Cardiac fibroblast (primary cell): ENCODE measurements at places on chromosomes 7 and 10.

- no peak for DNase-seq
Measured at GRCh38 chr7:13466874-13467547, 522.5 kb downstream of the ETV1 start.

DNA sequence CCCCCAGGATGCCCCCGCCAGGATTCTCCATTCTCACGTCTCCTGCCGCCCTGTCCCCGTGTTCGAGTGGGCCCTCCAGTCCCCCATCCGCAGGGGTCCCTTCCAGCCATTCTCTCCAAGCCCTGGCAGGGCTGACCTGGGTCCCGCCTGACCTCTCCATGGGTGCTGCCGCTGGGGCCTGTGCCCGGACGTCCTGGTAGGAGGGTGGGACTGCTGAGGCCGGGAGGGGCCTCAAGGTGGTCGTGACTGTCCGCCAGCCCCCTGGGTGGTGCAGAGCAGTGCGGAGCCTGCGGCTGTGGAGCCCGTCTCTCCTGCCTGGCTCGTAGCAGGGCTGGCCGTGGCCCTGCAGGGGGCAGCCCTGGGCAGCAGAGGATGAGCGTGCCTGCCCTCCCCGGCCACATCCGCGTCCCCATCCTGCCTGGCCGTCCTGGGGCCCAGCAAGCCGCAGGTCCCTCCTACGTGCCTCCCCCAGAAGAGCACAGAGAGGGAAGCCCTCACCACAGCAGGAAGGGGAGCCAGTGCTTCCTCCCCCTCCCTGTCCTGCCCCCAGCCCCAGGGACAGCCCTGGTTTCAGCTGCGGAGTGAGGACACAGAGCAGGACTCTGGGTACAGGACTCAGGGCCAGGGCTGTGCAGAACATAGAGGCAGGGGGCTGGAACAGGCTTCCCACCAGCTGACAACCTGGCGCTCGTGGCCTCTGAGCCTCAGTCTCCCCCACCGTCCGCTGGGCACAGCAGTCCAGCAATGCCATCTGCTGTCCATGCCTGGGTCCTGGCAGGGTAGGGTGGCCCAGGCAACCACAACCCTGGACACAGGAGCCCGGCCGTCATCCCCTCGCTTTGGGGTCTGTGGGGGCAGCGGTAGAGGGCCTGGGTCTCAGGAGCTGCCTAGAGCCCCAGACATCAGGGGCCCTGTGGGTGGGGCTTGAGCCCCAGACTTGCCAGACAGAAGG, 1.5 kb upstream of the GRIFIN start:
- DNase-seq: peak; percentile 64

DNA sequence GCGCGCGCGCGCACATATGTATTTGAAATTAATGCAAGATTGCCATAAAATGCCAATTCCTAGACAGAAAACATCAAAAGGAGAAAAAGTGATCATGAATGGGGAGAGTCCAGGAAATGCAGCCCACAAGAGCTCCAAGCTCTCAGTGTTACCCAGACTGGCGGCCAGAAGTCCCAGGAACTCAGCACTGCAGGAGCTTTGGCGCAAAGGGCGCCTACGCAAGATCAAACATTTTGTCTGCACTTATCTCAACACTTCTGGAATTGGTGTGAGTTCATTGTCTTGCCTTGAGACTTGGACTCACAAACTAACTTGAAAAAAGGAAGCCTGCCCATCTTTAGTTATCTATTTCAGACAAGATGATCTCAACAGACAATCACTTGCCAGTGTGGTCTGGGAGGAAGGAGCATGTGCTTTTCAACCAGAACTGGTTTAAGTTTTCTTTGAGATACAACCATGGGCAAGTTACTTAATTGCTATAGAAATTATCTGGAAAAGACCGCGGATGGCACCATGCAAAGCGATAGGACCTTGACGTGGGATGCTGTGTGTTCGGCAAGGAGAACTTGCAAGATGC, 77.2 kb downstream of the KIAA1549 start:
- DNase-seq: no peak

DNA sequence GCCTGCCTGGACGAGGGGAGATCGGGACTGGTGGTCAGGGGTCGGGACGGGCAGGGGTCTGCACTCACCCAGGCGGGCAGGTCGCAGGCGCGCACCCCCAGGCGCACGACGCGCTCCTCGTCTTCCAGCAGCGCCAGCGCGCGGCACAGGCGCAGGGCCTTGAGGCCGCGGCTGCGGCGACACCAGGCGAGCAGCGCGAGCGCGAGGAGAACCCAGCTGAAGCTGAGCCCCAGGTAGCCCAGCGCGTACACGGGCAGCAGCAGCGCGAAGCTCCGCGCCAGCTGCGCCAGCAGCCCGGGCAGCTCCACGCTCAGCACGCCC, 328 bp downstream of the ESYT2 start:
- peak; percentile 81 for DNase-seq

- DNase-seq: no peak
Measured at GRCh38 chr7:26782501-26782900, 81.9 kb downstream of the SKAP2 start.

GRCh38 chr10:58157076-58157766, 110.5 kb downstream of the IPMK start:
- peak; percentile 100 for DNase-seq

- DNase-seq: no peak
Measured at GRCh38 chr7:100127866-100128636, 1.3 kb downstream of the MBLAC1 start.

DNA sequence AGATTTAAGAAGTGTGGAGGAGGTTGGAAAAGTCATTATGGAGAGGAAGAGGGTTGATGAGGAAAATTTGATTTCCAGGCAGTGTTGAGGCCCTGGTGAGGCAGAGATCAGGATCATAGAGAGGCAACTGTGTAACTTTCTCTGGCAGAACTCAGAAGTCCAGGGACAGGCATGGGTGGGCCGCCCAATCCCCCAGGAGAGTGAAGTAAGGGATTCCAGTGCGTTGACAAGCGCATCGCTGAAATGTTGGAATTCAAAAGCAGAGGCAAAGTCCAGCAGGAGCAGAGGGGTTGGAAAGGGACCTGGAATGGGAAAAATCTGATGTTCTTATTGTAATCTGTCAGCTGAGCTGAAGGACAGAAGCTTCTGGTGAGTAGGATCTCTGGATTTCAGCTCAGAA, 207.3 kb downstream of the FAM107B start:
- DNase-seq: no peak

DNA sequence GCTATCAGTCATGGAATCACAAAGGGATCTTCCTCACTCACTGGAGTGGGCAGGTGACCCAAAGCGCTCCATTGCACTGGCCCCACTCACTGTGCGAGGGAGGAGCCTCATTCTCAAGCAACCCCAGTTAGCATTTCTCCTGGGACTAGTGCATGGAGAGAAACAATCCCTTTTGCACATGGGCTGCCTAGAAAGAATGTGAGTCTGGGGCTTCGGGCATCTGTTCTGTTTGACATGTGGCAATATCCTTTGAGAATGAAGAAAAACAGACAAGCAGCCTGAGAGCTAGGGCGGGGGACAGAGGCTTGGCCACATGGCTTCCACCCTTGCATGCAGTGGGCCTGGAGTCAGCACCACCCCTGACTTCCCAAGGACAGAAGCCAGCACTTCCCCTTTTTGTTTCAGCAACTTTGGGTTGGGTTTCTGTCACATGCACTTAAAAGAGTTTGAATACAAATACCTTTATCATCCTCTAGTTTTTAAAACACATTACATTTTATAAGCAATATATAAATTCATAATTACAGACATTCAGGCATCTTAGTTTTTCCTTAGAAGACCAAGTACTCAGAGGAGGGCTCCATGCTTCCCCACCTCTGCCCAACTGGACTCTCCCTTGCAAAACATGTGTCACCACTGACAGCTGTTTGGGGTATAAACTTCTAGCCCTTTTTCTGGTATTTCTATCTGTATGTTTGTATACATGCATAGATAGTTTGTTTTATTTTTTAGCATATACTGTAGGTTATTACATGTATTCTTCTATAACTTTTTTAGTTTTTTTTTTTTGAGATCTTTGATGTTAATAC, 73.8 kb downstream of the RBM20 start:
- no peak for DNase-seq

GRCh38 chr7:47573758-47574481, 8.0 kb downstream of the TNS3 start:
- DNase-seq: peak; percentile 73

DNA sequence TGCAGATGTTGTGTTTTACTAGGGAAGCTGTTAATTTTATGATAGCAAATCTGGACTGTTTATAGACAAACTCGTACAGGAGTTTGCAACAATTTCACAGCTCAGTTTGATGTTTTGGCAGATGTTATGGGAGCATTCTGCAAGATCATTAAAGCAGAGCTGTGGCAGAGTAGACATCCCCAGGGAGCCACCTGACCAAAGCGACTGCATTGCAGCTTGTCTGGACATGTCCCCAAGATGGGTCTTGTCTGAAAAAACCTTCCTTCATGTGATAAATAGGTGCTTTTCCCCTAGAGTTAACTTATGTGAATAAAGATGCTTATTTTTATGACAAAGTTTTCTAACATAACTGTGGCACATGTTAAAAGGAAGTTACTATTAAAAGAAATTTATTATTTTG, 91.2 kb upstream of the GPR141 start:
- no peak for DNase-seq

- DNase-seq: no peak
Measured at GRCh38 chr10:71756311-71757191, 16.8 kb downstream of the VSIR start.

GRCh38 chr7:12031638-12032037, 179.5 kb upstream of the TMEM106B start:
- peak; percentile 63 for DNase-seq

- peak; percentile 15 for DNase-seq
Measured at GRCh38 chr10:9858816-9859215, 1158.9 kb upstream of the CELF2 start.

GRCh38 chr10:17475661-17476060, 21.3 kb upstream of the ST8SIA6 start:
- DNase-seq: no peak

- no peak for DNase-seq
Measured at GRCh38 chr10:117133273-117134055, 4.6 kb downstream of the VAX1 start.

DNA sequence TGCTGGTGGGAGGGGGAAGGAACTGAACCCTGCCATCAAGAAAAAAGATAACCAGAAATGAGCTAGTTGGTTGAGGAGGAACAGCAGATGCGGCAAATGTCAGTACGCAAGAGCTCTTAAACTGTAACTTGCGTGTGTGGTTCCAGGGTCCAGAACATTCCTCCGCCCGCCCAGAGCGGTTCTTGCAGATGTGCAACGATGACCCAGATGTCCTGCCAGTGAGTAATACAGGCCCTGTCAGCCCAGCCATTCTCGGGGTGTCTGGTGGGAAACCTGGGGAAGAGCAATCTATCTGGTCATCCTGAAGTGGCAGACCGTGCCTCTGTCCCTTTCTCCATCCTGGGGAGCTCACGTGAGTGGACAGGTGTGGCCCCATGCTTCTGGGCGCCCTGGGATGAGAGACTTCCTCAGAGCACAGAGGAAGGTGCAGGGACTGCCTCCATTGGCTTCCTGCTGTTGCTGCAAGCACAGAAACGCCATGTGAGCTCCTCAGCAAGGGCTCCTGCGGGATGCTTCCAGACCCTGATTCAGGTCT, 50.5 kb upstream of the ZMIZ2 start:
- DNase-seq: no peak

GRCh38 chr10:9227679-9228365, 1173.3 kb downstream of the GATA3 start:
- no peak for DNase-seq

DNA sequence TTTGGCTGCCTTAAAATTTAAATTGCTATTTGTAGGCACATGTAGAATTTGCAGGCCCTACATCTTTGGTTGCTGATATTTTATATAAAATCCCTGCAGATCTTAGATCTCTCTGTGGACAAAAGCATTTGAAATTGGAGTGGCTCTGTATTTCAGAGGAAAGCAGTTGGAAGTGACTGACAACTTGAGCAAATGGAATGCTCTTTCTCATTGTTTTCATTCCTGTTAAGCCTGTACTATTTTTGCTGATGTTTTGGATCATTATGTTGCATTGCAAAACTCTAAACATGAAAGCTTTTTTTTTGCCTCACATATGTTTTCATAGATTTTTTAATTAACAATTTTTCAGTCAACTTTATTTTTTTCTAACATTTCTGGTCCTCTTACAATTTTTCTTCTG, 251.2 kb upstream of the MDFIC start:
- DNase-seq: peak; percentile 6

- DNase-seq: no peak
Measured at GRCh38 chr7:133993547-133993946, 133.6 kb upstream of the LRGUK start.

- DNase-seq: no peak
Measured at GRCh38 chr10:56360583-56360966, 484 bp downstream of the ZWINT start.

GRCh38 chr10:77516575-77516974, 121.0 kb downstream of the KCNMA1 start:
- DNase-seq: no peak

DNA sequence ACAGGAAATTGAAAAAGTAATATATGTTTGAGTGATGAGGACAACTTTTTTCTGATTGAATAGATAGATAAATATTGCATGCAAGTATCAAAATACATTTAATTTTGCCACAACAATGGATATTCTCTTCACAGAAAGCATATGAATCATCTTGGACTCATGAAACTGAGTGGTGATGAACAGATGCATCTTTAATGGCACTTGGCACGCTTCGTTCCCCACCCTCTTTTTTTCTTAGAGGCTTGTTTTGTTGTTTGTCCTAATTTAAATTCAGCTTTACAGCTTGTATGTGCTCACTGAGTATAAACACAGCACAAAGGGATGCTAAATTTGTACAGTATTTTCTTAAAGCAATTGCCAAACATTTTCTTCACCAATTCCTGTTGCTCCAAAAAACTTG, 145.0 kb upstream of the YAE1 start:
- no peak for DNase-seq

- DNase-seq: no peak
Measured at GRCh38 chr10:45454859-45455258, 80.8 kb downstream of the ALOX5 start.

DNA sequence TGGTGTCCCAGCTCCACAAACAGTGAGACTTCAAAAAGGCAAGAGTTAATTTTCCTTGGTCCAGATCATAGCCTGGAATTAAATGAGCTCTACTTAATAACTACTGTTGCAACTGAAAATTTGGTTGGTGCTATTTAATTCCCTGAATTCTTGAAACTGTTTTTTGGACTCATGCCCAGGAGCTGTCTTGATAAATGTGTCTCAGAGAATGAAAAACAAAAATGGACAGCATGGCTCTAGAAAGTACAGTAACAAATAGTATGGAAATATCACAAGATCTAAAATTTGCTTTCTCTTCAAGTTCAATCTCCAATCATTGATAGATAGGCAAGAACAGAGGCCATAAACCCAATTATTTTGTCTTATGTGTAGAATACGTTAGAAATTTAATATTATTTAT, 42.5 kb downstream of the CCDC71L start:
- DNase-seq: peak; percentile 65

GRCh38 chr7:100219271-100219737, 445 bp upstream of the PVRIG start:
- no peak for DNase-seq

DNA sequence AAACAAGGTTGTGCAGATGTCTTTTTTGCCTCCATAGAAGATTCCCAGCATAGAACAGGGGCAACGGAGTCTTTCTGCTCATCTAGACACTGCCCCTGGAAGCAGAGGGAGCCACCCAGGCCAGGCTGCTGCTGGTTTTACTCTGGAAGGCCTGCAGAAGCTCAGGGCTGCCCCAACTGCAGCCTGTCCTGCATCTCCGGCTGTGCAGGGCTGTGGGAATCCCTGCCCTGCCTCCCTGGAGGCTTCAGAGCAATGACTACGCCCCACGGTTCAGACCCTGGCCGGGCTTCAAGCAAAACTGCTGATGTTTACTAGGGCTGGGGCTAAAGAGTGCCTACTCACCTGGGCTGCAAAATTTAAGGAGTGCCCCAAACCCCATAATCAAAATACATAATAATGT, 43.9 kb downstream of the GHRHR start:
- DNase-seq: no peak
